ENCODE measurements at places on chromosomes 7 and 10.

DNA sequence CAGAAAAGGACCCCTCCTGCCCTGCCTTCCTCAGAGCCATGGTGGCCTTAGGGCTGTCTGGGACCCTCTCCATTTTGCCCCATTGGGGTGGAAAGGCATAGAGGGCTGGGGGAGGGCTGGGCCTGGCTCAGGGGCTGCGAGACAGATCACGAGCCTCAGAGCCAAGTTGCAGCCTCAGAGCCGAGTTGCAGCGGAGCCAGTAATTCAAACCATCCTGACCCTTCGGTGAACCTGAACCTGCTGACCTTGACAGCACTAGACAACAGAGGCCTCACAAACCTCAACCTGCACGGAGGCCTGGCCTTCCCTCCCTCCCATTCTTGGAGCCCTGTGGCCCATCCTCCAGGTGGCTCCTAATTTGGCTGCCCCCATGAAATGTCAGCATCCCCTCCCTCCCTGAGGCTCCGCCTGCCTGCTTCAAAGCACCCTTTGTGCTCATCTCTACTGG is 45.4 kb downstream of the PAX2 start:
- DNase-seq: no peak

GRCh38 chr10:26540601-26541000 is 102.5 kb downstream of the APBB1IP start:
- peak; percentile 30 for DNase-seq

DNA sequence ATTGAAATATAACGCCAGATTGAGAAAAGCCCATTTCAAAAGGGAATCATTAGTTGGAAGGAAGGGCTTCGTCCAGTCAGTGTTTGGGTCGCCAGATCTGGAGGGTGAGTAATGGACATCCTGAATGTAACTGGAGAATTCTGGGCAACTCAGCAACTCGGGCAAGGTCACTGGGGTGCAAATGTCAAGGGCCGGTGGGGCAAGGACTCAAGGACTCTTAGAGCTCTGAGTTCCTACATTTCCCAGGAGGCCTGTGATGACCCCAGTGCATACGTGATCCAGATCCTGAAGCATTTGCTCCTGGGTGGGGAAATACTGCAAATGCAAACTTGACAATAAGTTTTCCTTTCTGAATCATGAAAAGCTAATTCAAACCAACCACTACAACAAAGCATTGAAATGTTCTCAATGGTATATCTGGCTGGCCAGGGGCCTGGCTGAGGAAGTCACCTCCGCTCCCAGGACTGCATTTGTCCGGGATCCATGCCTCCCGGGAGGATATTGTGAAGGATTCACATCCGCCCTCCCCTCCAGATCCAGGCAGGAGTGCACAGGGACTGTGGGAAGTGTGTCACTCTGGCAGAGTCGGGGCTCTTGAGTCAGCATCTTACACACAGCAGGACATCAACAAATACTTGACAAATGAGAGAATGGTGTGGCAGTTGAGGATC is 164.0 kb downstream of the FANK1 start:
- DNase-seq: no peak

GRCh38 chr7:738723-739454 is 11.8 kb upstream of the PRKAR1B start:
- no peak for DNase-seq

DNA sequence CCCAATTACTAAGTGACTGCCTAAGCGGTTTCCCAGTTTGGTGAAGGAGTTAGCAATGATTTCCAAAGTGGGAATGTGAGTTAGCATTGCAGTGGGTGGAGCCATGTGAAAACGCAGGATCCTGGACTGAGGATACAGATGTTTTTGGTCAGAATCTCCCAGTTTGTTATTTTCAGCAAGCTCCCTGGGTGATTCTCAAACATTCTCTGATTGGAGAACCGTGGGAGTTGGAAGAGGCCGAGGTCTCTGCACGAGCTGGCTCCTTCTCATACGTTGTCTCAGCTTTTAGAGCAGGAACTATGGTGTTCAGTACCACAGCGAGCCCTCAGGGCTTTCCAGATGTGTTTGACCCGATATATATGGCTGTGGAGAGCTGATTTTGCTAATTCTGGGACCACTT is 396.5 kb upstream of the NPVF start:
- DNase-seq: no peak

DNA sequence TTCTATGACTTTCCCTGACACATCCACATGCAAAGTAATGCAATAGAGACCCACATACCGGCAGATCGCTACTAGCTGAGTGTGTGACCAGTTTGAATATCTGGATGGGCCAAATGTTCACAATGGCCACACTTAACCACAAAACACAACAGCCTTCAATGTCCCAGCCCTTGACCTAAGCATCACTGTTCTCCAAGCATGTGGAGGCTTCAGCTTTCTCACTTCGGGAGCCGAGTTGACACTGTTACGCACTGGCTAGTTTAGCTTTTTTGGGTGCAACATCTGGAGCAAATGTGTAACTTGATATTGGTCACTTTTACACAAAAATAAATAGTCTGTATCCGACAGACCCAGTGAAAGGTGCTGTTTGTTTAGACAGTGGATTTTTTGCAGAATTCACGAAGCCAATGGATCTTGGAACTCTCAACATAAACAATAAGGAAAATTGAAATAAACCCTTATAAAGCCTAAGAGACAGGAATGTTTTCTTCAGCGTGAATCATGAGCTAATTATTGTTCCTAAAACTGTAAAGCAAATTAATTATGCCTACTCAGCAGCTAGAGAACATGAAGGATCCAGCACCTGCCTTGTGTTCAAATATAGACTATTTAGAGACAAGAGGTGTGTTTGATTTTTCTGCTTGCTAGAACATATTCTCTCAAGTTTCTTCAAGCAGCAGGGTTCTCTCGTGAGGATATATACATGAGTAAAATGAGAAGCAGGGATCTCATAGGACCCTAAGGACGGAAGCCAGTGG is 117.6 kb upstream of the JCAD start:
- DNase-seq: no peak

DNA sequence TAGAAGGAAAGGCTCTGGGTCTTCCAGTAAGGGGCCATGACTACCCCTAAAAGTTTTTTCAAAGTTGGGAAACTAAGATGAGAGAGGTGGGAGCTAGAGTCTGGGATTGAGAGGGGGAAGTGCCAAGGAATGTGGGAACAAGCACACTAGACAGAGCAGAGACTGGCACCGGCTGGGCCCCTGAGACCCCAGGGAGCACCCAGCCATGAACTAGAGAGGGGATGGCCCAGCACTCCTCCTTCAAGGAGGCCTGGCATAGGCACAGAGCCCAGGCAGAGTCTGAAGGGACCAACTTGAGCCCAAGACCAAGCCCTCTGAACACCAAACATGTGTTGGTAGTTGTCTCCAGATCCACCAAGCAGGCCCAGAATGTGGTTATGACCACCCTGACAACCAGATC is 119.0 kb downstream of the GRID1 start:
- no peak for DNase-seq

- no peak for DNase-seq
Observed at GRCh38 chr10:97548828-97549455, 23.6 kb upstream of the ANKRD2 start.

DNA sequence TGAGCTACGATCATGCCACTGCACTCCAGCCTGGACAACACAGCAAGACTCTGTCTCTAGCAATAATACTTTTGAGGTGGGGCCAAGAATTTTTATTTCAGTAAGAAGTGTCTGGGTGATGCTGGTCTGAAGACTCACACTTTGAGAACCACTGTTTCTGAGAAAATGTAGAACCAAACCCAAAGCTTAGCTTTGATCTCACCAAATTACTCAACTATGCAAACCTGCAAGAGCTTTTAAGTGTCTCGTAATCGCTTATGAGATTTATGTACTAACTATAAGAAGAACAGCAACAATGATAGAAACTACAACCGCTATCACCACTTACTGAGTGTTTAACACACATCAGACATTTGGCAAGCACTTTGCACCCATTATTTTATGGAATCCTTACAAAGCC is 29.5 kb downstream of the APBB1IP start:
- no peak for DNase-seq

DNA sequence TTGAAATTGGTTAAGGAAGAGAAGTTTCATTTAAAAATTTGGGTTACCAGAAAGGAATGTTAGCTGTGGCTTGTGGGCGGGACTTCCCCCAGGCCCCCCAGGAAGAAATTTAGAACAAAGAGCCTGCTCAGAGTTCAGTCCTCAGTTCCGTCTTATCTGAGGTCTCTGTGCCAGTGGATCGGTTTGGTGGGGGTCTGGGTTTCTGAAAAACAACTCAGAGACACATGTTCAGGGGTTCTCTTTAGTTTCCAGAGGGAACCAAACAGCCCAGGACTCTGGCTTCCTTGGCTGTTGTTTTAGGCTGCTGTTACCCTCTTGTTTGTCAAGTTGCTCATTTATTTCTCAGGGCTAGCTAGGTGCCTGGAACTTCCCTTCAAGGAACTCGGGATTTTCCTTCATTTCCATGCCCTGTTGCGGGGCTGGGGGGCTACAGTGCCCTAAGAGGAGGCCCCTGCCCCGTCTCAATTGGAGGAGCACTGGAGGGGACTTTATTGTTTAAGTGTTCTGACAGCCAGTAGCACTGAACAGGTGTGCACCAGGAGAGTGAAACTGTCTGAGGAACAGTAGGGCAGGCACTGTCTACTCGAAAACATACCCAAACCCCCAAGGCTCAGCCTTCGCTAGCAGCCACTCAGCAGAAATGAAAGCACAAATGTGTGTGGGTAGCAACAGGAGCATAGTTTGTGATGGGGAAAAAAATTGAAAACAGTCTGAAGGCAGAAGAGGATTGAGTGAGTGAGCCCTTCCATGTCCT is 59.9 kb downstream of the ALOX5 start:
- DNase-seq: no peak

- DNase-seq: no peak
Observed at GRCh38 chr7:156222611-156223010, 410.3 kb upstream of the SHH start.

GRCh38 chr7:5424749-5425506 is 1.3 kb upstream of the TNRC18 start:
- DNase-seq: no peak

DNA sequence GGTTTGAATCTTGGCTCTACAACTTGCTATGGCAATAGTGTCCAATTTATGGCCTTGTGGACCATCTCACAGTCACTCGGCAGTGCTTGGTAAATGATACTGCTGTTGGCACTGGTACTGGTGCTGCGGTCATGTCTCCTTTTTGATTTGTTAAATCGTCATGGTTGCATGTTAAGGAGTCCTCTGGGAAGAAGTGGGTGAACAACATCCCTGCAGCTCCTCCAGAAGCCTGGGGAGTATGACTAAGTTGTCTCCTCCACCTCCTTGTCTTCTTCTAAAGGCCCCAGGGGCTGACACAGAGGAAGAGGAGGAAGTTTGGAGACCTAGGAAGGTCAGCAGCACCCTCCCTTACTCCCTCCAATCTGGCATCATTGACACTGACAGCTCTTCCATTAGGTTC is 8.5 kb downstream of the ITPRIP start:
- DNase-seq: no peak

DNA sequence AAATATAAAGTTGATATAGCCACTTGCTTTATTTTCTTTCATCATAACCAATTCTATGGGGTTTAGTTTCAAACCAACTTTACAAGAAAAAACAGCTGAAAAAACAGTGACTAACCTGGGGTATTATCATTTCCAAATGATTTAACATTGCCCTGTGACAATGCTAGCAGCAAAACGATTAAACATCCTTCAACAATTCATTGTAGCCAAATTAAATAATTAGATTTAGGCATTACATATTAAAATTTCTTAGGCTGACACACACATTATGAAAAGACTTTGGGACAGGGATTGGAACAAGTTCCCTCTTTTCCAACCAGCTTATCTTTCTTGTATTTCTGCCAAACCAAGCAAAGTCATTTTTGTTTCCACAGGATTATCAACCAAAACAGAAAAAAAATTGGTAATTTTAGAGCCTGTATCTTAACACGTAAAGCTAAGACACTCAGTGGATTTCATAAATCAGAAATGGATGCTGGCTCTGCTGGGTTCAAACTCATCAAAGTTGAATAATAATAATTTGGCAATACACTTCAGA is 84.0 kb downstream of the SEMA3D start:
- DNase-seq: no peak

DNA sequence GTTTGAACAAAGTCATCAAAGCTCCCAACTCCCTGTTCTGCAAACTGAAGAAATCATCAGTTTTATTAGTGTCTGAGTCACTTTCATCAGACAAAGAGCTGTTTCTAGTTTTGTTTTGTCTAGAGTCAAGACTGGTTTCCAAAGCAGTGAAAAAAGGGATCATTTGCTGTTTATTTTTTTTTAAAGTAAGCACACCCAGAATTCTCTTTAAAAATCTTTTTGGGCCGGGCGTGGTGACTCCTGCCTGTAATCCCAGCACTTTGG is 972.0 kb upstream of the CELF2 start:
- DNase-seq: no peak

DNA sequence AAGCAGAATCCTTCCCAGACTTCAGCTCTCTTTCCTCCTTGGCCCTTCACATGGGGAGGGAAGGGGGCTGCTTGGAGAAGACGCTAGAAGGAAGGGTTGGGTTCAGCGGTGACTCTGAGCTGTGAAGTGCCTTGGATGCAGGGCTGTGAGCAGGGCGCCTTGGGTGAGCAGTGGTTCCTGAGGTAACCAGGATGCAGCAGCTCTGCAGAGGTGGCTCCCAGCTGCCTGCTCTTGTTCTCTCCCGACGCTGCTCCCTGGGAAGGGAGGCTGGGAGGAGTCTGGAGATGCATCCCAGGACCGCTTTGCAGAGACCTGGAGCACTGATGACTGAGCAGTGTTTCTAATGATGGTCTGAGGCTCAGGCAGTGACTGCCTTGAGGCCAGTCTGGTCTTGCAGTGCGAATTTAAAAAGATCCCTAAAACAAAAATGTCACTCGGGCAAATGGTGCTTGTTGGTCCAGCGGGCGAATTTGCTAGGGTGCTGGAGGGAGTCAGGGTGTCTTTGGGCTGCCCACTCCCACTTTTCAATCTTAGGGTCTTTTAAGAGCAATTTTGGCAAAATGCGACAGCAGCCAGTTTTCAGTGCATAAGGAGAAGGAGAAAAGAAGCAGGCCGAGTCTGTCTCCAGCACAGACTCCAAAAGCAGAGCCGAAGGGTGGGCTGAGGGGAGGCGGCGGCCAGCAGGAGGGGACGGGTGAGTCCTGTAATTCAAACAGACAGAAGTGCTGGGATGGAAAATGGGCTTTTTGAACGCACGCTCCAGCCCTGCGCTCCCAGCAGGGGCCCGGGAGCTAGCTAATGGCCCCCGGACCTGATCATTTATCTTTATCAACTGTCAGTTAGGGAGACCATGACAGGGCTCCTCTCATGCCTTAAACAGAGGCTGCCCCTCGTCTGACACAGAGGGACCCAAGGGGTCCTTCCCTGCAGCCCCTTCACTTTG is 191.2 kb upstream of the SHH start:
- DNase-seq: no peak

Data from neuronal stem cell (in vitro differentiated cells).